Right lobe of liver (tissue), 6 donors: ENCODE measurements at places on chromosomes 12 and 14.

DNA sequence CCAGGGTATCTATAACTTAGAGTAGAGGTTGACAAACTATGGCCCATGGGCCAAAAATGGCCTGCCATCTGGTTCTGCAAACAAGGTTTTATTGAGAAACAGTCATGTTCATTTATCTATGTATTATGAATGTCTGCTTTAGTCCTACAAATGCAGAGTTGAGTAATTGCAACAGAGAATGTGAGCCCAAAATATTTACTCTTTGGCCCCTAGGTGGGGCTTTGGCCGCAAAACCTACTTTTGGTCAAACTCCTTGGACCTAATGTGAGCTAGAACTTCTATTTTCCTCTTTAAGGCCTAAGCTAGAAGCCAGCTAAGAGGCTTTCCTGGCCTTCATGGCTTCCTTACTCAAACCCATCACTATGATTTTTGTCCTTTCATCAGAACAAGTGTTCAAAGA lies 379.1 kb downstream of the NELL2 start:
- no peaks in the 10 kb centered on the region for H3K27me3 ChIP-seq
- no peak overlapping the region for H3K4me3 ChIP-seq
- H3K4me1 ChIP-seq: no peaks in the 10 kb centered on the region
- no peak for DNase-seq
- H3K36me3 ChIP-seq: no peaks in the 10 kb centered on the region
- no peak overlapping the region for H3K27ac ChIP-seq

GRCh38 chr12:75820848-75821578 lies 210.6 kb downstream of the PHLDA1 start:
- H3K4me3 ChIP-seq: no peak overlapping the region
- no peak overlapping the region for H3K27ac ChIP-seq
- H3K4me1 ChIP-seq: no peaks in the 10 kb centered on the region
- H3K27me3 ChIP-seq: no peaks in the 10 kb centered on the region

- no peak overlapping the region for H3K4me3 ChIP-seq
- DNase-seq: no peak
Observed at GRCh38 chr12:57154804-57155434, 7.5 kb upstream of the LRP1-AS start.

DNA sequence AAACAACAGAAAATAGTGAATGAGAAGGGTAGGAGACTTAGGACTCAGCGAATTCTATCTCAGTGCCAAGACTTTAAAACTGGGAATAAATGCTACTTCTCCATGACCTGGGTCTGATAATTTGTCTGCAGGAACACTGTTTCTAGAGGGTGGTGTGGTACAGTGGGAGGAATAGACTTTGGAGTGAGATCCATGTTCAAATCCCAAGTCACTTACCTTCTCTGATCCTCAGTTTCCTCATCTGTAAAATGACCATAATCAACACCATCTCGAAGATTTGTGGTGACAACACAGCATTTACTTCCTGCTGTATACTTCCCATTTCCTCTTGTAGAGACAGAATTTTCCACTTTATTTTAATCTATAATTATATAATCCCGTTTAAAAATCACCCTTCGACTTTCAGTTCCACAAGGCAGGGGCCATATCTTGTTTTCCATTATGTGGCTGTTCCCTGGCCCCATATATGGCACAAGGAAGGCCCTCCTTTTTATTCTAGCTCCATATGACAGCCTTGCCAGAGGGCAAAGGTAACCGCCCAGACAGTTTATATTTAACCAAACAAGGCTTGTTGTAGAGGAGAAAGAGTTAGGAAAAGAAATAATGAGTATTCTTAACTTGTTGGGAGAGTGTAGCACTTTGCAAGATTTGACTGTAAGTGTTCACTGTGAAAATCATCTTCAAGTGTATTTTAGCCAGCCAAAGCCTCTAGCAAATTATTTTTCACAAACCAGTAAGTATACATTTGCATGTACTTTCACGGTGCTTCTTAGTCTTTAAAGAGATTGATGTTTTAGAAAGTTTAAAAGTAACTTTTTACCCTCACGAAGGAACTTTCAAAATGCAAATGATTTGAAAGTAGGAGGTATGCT lies 243.1 kb downstream of the AKAP6 start:
- peak overlapping the region; percentile 27 for H3K4me3 ChIP-seq
- no peak for DNase-seq
- no peaks in the 10 kb centered on the region for H3K36me3 ChIP-seq
- H3K27ac ChIP-seq: peak overlapping the region; percentile 75
- H3K4me1 ChIP-seq: peaks cover 45% of the 10 kb centered on the region

DNA sequence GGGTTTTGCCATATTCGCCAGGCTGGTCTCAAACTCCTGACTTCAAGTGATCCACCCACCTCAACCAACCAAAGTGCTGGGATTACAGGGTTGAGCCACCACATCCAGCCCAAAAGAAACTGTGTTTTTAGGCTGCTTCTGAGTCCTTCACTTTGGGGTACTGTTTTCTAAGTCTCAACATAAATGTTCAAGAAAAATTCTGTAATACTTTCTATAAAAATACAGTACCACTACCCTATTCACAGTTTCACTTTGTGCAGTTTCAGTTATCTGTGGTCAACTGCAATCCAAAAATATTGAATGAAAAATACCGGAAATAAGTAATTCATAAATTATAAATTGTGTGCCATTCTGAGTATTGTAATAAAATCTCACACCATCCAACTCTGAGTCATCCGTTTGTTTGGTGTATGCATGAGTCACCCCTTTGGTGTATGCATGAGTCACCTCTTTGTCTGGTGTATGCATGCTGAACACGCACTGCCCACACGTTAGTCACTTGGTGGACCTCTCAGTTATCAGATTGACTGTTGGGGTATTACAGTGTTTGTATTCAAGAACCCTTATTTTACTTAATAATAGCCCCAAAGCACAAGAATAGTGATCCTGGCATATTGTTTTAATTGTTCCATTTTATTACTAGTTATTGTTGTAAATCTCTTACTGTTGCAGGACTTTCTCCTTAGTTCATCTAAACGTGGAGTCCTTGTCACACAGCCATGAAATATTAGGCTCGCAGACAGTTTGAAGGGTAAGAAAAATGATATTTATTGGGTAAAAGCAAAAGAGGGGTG lies 190.2 kb downstream of the FSCB start:
- H3K4me1 ChIP-seq: no peaks in the 10 kb centered on the region
- no peak overlapping the region for H3K27ac ChIP-seq
- no peak for DNase-seq
- no peaks in the 10 kb centered on the region for H3K27me3 ChIP-seq
- H3K36me3 ChIP-seq: no peaks in the 10 kb centered on the region
- H3K4me3 ChIP-seq: no peak overlapping the region

GRCh38 chr14:86639666-86640065 lies 1109.7 kb downstream of the FLRT2 start:
- no peaks in the 10 kb centered on the region for H3K4me1 ChIP-seq
- H3K27ac ChIP-seq: no peak overlapping the region
- no peaks in the 10 kb centered on the region for H3K27me3 ChIP-seq
- DNase-seq: no peak
- no peak overlapping the region for H3K4me3 ChIP-seq

DNA sequence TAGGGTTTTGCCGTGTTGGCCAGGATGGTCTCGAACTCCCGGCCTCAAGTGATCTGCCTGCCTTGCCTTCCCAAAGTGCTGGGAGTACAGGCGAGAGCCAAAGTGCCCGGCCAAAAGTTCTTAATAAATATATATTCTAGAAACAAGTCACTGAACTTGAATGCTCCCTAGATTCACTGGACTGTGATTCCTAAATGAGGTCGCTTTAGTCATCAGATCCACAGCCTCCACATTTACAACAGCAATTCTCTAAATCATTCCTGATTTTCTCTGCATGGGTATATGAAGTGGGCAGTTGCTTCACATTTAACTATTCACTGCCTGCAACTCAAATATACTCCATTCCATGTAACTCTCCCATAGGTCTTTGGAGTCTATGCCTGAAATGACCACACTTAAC lies 813.0 kb downstream of the GALC start:
- H3K4me1 ChIP-seq: no peaks in the 10 kb centered on the region
- no peaks in the 10 kb centered on the region for H3K27me3 ChIP-seq
- no peak for DNase-seq
- no peaks in the 10 kb centered on the region for H3K36me3 ChIP-seq
- H3K27ac ChIP-seq: no peak overlapping the region
